Activated CD4-positive, alpha-beta T cell treated with anti-CD3 and anti-CD28 coated beads, Interleukin-2, amount 50 U/mL, for 48 hours (primary cell): ENCODE measurements at places on chromosomes 2 and 18.

- DNase-seq, result no peak
Measured at GRCh38 chr2:188551671-188552070, 260.0 kb downstream of the GULP1 start.

GRCh38 chr2:97730245-97730644, 16.9 kb downstream of the ZAP70 start:
- DNase-seq, result no peak

GRCh38 chr2:18290386-18290785, 270.1 kb downstream of the RDH14 start:
- no peak for DNase-seq

GRCh38 chr2:171214093-171214492, 53.4 kb upstream of the TLK1 start:
- no peak for DNase-seq

- DNase-seq, result peak; percentile 95
Measured at GRCh38 chr2:74421221-74421870, at the start of the genes C2orf81 and WDR54. Gene C2orf81 (minus strand): TSS chr2:74421619. CDS start chr2:74421560, 59 bp downstream. Gene WDR54 (plus strand): TSS chr2:74421730. CDS start chr2:74422154, 424 bp downstream.

DNA sequence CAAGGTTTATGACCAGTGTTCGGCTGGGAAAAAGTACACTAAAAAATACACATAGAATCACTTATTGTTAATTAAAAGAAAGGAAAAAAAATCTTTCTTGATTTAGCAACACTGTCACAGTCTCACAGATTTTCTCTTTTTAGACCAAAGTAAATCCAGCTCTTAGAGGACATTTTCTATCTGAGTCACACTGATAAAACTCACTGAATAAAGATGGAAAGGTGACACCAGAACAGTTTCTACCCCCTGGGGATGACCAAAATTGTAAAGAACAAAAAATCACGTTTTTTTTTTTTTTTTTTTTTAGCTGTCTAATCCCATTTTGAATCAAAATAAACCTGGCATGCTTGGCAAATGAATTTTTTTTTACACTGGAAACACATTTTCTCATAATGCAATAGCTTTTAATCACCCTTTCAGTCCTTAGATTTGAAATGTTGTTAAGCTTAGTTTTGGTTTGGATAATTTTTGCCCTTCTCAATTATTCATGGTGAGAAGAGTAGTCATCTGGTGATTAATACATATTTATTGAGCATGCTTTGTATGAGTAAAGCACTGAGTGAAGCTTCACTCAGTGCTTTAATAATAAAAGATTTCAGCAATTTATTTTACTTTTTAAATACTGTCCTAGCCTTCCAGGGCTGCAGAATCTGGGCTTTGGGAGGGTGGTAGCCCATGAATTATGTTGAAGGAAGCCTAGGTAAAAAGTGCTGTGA, 886.3 kb downstream of the SLC4A3 start:
- DNase-seq, result no peak

GRCh38 chr2:50957896-50958295, 74.0 kb downstream of the NRXN1 start:
- DNase-seq, result no peak

DNA sequence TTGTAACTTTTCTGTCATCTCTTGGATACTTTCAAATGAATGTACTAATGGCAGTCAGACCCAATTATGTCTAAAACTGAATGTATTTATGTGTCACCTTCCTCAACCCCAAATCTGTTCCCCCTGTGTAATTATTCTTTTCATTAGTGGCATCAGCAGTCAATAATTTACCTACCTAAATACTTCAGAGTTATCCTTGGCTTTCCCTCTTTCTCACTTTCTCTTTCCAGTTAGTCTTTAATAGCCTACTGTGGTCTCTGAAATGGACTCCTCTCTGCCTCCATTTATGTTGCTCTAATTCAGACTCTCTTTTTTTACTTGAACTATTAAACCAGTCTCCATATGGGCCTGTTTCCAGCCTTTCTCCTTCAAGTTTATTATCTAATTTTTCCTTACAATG, 21.0 kb downstream of the C18orf63 start:
- no peak for DNase-seq
